ENCODE measurements at places on chromosomes 7 and 10.

- peak; percentile 30 for DNase-seq
Measured at GRCh38 chr7:140176122-140176701, 571 bp downstream of the KDM7A start.

GRCh38 chr7:41492603-41493002, 210.3 kb downstream of the INHBA start:
- no peak for DNase-seq

DNA sequence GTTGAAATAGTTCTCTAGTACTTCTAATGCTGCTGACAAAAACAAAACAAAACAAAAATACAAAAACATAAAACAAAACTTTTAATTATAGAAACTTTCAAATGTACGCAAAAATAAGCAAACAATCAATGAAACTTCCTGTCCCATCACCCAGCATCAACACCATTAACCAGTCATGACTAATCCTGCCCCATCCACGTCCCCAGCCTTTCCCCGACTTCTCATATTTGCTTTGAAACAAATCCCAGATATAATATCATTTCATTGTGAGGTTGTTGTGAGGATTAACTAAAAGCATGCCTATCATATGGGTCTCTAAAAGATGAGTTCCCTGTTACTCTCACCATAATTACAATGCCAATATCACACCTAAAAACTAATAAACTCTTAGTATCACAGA, 55.7 kb downstream of the CSTF2T start:
- no peak for DNase-seq

DNA sequence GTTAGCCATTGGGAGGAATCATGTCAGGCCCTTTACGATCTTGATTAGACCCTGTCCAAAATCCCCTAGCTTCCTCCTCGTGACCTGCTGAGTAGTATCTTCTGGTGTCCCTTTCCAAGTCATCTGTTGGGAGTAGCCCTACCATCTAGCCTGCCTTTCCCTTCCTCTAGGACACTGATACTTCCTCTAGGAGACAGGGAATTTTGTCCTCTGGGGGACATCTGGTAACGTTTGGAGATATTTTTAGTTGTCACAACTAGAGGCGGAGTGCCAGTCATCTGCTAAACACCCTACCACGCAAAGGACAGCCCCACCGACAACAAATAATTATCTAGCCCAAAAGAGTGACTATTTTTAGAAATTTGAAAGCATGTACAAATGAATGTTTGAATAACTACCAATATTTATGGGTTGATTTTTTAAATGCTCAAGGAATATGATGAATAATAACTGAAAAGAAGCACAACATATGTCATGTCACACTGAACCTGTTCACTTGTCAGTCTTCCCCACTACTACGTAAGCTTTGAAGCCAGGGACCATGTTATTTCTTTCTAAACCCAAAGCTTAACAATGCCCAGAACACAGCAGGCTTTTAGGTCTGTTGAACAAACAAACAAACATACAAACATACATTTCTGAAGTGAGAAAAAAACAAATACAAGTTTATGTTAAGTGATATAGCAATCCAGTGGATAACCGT, 105.9 kb downstream of the ARHGAP12 start:
- no peak for DNase-seq

DNA sequence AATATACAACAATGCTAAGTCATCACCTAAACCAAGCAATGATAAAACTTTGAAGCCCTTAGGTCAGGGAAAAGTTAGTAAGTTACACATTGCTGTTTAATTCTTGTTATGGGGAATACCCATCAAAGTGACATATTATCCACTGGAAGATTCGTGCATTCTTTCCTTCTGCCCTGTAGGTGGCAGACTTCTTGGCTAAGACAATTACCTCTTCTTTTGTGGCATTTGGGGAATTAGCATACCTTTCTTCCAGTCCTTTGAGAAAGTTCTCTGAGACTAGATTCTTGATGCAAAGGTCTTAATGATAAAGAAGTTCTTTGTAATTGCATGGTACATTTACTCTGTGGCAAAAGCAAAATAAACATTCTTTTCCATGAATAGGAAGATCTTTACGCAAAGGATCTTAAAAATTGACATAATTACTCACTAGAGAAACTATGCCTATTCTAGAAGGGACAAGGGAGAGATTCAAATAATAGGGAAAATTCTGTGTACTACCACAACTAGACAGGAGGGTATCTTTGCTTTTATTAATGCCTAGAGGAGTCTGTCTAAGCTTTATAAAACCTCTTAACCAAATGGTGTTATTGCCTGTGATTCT, 395.9 kb downstream of the GRM8 start:
- DNase-seq, result no peak

DNA sequence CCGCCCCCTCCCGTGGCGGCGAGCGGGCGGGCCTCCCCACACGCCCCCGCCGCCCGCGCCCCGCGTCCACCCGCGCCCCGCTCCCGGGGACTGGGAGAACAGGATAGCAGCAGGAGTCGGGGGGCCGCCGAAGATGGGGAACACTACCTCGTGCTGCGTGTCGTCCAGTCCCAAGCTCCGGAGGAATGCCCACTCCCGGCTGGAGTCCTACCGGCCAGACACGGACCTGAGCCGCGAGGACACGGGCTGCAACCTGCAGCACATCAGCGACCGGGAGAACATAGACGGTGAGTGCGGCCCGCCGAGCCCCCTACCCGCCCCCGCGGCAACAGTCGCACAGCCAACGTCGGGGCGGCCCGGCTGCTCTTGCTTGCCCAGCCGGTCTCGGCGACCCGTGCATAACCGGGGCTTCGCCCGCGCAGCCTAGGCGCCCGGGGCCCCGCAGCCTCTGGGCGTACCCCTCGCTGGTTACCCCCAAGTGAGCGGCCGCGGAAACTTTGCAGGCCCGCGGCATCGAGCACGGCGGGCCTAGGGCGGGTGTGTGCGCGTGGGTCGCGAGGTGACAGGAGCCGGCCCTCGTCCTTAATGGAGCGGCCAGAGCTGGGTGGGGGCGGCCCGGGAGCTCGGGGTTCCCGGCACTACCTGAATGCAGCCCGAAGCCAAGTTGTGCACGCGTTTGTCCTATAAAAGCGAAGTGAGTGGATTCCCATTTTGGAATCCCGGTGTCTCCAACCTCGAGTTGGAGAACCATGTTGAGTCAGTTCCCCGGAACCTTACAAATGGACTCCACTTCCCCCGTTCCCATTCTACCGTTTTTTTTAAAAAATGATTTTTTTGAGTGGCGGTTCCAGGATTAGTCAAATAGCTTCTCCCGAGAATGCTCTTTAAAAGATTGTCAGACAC, 863 bp downstream of the CCNY start:
- no peak for DNase-seq

GRCh38 chr7:21355406-21355874, 72.4 kb upstream of the SP4 start:
- no peak for DNase-seq

- no peak for DNase-seq
Measured at GRCh38 chr10:62858364-62858763, 42.2 kb upstream of the EGR2 start.

- no peak for DNase-seq
Measured at GRCh38 chr7:43196379-43196778, 83.9 kb downstream of the HECW1 start.

DNA sequence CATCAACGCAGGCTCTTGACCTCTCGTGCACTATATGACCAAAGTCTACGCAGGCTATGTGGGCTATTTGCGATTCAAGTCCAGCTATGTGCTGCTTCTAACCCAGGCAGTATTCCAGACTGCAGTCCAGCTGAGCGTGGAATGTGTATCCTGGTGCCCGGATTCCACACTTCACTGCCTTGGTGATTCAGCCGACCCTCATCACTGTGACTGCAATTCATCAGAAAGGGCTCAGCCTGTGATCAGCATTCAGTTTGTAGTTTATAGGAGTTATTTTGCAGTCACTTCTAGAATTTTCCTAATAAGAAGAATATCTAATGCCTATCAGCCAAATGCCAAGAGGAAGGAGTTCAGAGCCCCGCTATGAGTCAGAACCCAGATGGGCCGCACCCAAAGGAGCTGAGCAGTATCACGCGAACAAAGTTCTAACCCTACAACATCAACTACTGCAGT, 119.8 kb upstream of the LANCL2 start:
- DNase-seq, result no peak

- DNase-seq, result no peak
Measured at GRCh38 chr7:31814187-31814586, 127.2 kb downstream of the PPP1R17 start.

- no peak for DNase-seq
Measured at GRCh38 chr10:7541137-7542087, 125.4 kb downstream of the ITIH5 start.

- peak; percentile 61 for DNase-seq
Measured at GRCh38 chr10:123147635-123148413, at the start of gene HMX2. Gene HMX2 (plus strand): TSS chr10:123148136. CDS start chr10:123148379, 243 bp downstream.

DNA sequence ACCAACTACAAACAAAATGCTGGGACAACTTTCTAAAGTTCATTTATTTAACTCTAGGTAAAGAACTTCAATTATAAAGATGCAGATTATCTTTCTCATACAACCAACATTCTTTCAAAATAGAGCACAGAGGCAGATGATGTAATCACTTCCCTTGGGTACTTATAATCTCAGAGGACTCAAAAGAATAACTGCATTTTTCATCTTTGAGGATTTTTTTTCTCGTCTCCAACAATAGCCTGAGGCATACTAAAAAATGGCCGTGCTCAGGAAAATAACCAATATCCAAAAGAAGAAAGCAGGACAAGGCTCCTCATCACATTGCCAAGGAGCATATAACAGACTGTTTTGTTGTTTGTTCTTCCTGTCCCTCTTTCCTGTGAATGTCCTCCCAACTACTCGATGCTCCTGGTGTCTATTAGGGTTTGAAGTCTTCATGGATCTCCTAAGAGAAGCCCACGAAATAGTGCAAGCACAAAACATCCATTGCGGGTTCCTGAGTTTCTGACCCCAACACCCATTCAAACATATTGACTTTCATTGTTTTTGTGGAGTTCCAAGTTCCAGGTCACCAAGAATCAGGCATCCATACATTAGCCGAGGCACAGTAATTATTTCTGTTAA, 182.9 kb downstream of the SORCS1 start:
- DNase-seq, result no peak

GRCh38 chr7:97418312-97418711, 300.8 kb downstream of the SDHAF3 start:
- DNase-seq, result no peak

DNA sequence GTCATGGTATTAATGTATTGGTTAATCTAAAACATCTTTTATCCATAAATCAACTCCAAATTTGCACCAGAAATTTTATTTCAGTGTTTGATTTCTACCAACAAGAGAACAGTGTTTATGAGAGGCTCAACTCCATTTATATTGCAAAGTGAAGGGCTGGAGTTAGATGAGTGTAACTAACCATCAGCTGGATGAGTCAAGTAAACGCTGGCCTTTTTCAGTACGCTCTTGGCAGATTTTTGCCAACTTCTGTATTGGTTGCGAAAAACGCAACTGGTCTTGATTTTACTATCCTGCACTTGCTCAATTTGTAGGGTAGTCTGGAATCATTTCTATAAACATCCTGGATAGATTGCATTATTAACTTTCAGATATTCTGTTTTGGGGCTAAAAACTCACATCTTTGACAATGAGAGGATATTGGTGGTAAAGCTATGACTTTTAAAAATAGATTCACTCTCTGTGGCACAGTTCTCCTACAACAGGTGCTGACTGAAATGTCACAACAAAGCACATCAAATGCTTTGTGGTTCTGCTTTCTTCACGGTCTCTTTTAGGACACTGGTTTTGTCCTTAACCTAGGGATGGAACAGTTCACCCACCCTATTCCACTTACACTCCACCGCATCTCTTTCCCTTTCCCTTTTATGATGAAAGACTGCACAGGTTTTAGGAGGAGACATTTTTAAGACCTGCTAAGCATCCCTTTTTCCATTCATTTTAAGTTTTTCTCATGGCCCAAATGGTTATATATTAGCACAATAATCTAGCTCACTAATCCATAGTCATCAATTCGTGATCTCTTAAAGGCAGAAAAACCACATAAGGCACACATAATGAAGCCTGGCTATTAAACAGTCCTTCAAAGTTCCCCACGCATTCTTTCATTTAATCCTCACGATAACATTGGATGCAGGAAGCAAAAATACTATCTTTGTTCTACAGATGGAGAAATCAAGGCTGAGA, 12.8 kb downstream of the CACNA2D1 start:
- no peak for DNase-seq

DNA sequence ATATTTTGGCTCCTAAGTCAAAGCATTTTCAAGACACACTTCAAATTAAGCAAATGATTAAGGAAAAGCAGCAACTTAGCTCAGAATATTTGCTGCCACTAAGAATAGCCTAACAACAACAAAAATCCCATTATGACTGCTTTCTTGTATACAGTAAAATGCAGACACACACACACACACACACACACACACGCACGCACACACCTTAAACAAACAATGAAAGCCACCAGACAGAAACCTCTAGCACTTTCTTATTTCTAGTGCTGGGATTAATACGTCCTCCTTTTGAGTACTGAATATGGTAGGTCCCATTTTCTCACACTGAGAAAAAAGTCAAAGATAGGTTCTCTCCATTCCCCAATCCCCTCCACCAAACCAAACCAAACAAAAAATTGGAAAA, 23.4 kb upstream of the FEZF1 start:
- DNase-seq, result no peak

GRCh38 chr7:28596245-28596935, 184.1 kb downstream of the CREB5 start:
- no peak for DNase-seq

- no peak for DNase-seq
Measured at GRCh38 chr7:5694912-5695726, 86.3 kb downstream of the RNF216 start.

DNA sequence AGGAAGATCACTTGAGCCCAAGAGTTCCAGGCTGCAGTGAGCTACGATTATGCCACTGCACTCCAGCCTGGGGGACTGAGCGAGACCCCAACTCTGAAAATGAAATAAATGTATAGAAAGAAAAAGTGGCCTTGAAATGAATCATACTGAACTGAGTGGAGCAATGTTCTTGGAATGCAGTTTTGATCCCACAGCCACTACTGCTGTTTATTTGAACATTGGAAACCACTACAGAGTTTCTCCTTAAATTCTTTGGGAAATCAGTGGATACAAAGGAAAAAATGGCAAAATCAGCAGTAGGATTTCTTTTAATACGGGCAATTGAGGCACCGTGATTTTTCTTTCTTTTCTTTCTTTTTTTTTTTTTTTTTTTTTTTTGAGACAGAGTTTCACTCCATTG, 637.4 kb downstream of the GALNT17 start:
- DNase-seq, result no peak

DNA sequence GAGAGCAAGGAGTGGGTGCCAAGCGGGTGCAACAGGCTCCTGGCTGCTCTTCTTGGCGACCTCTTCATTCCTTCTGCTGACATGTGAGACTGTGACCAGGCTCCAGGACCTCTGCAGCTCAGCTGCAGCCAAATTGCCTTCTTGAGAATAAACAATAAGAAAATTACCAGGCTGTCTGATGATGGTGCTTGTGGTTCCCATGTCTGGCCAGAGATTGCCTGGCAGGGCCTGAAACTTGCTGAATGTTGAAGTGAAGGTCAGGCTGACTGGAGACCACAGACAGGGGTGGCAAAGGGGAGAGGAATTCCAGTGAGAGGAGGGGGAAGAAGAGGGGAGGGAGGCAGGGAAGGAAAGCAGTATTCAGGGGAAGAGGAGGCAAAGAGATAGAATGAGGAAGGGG, 497.4 kb upstream of the PODXL start:
- no peak for DNase-seq

- DNase-seq, result peak; percentile 8
Measured at GRCh38 chr10:36779238-36779846, 346.1 kb upstream of the ANKRD30A start.

All from NCI-H1092 (cell line).